ENCODE measurements at places on chromosomes 7 and 10.

GRCh38 chr7:155265961-155266360 is 31.7 kb upstream of the INSIG1 start:
- no peak for DNase-seq

DNA sequence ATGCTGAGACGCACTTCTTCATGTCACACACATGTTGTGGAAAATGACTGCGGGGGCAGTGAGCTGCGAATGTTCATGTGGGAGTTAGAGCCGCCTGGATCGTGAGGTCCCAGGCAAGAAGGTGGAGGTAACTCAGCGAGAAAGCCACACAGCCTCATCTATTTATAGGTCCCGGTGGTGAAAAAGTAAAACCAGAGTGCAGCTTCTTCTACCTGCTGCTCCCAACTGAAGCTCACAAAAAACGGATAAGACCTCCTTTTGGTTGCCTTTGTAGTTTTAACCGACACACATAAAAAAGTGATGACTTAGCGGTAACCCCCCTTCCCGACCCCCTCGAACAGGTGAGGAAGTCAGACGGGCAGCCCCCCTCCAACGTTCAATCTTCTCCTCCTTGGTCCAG is 276.9 kb downstream of the GATA3 start:
- no peak for DNase-seq

DNA sequence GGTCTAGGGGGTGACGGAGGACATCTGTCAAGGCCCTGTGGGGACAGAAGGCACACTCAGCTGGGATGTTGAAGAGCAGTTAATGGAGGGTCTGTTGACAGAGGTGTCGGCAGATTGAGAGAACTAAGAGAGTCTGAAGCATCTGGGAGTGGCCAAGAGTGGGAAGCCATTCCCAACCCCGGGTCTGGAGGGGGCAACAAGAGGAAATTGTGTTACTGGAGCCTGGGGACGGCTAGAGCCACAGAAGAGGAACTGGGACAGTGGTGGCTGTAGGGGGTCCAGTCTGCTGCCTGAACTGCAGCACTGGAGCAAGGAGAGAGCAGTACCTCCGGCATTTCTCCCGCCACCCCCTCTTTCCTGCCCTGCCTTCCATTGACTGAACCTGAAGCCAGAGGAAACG is 136.6 kb downstream of the CHN2 start:
- no peak for DNase-seq

GRCh38 chr10:29063806-29064644 is 224.8 kb upstream of the LYZL1 start:
- no peak for DNase-seq

DNA sequence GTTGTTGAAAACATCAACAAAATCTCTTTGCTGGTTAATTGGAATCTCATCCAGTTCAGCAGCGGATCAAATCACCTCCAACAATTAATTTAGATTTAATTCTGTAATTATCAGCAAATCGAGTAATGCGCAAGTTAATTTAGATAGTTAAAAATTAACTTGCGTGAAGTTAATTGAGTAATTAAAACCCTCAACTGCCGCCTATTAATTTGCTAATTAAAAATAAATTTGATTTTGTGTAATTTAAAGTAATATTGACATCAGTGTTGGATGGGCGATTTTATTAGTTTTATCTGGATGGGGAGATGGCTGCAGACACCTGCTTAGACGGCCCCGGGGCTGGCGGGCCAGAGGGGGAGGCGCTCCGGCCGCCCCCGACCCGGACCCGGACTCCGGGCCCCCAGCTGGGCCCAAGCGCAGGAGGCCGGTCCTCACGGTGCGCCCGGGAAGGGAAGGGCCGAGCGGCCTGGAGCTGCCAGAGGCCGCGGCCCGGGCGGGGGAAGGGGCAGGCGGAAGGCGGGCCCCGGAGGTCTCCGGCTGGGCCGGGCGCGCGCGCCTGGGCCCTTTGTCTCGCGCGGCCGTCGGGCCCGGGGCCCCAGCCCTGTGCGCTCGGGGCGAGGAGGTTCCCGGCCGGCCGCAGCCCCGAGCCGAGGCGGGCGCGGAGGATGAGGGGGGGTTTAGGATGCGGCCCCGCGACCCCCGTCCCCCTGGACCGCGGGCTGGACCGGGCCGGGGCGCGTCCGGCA is 3.3 kb upstream of the UNCX start:
- DNase-seq = no peak

DNA sequence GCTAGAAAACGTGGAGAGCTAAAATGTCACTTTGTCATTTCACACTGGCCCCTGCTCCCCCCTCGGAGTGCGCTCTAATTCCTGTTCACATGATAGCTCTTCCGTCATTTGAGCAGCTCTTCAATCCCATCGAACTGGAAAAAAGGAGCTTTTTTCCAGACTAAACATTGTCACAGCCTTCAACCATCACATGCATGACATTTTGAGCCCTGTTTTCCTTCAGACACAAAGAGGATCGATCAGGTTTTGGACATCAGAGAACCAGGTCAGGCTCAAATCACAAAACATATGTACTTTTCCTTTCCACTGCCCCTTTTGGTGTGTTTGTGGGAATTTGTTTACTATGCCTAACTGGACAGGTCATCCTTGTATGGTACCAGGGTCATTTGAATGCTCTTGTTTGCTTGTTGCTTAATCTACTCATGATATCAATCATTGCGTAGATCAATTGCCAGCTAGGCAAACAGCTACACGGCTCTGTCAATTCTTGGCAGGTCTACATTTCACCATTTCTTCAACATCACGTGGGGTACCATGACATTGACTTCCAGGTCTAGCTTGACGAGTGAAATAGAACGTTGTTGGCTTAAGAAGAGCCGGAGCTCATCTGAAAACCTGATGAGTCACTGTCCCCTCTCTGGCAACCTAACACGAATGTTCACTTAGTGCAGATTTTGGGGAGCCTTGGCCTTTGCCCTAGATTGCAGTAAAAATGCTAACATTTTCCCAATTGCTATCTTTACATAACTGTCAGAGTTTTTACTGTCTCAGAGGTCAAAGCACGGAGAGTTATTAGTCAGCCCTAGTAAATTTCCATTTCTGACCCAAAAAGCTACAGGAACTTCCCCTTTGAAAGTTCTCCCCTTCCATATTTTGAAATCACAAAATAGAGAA is 87.3 kb downstream of the LYZL2 start:
- no peak for DNase-seq

DNA sequence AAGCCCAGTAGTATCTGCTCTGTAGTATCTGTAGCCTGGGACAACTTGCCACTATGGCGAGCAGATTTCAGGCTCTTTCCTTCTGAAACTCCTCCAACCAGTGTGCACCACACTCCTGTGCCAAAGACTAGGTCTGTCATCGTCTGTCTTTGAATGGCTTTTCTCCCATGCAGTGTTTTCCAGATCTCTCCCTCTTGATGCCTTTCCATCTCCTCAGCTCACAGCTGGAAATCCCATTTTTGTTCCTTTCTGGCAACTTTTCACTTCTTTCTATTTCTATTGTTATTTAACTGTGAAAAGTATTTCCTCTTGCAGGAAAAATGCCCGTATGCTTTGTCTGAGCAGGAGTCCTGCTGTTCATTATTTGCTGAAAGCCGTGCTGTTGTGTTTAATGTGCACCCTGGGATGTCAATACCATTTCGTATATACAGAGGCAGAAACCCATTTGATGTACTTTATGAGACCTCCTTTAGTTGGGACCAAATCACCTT is 373.7 kb downstream of the PHTF2 start:
- no peak for DNase-seq

- DNase-seq = no peak
These were observed 55.9 kb downstream of the DLD start for GRCh38 chr7:107946881-107947280.

- DNase-seq = no peak
These were observed 43.2 kb upstream of the GDF10 start for GRCh38 chr10:47256751-47257336.

DNA sequence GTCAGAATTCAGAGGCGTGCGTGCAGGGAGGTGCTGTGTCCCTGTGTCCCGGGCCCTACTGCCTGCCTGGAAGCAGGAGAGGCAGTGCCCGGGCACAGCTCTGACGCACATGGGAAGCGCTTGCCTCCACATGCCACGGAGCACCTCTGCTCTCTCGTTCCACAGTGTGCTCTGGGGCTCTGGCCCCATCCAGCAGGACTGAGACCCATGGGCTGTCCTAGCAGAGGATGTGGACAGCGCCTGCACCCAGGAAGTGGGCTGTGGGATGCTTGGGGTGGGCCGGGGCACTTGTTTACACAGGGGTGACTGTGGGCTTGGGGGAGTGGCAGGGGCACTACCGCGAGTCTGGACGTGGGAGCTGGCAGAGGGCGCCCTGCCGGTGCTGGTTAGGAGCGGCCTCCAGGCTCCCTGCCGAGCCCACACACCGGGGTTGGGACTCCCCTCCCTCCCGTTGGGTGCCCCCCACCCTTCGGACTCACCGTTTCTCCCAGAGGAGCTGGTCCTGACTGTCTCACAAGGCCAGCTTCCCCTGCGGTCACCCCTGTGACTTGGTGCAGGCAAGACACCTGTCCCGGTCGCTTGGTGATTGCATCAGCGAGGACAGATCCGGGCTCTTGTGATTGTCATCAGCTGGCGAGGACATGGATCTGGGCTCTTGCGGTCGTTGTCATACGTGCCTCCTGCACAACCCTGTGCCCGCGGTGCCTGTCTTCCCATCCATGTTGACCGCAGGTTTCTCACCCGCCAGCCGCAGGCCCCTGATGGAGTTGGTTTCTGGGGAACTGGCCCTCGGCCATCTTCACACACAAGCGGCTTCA is 83.1 kb downstream of the NKX6-2 start:
- no peak for DNase-seq

DNA sequence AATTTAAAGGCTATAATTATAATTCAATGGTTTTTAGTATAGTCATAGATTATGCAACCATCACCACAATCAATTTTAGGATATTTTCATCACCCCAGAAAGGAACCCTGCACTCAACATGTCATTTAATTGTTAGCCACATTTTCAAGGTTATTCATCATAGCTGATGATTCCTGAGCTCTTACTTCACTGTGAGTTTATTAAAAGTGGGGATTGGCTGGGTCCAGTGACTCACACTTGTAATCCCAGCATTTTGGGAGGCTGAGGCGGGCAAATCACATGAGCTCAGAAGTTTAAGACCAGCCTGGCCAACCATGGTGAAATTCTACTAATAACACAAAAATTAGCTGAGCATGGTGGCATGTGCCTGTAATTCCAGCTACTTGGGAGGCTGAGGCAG is 787 bp downstream of the CCL26 start:
- DNase-seq = no peak

- no peak for DNase-seq
These were observed 34.0 kb downstream of the C7orf25 start for GRCh38 chr7:42877862-42878261.

- no peak for DNase-seq
These were observed 104.6 kb downstream of the FOXP2 start for GRCh38 chr7:114519240-114519639.

- peak; percentile 2 for DNase-seq
These were observed 97.4 kb upstream of the BMPER start for GRCh38 chr7:33807779-33808482.

DNA sequence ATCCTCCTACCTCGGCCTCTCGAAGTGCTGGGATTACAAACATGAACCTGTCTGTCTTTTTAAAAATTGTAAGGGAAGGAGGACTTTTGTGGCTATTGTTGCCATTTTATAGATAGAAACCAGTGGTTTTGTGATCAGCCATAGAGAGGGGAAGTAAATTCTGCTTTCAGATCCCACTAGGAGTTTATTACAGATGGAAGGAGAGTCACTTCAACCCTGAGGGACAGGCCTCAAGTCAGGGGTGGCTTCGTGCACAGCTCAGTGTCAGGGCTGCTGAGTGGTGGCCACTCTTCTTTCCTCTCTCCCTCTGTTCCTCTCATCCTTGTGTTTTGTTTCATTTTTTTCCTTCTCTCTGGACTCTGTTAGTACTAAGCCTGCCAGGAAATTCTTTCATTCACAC is 60.8 kb downstream of the OGDH start:
- DNase-seq = no peak

DNA sequence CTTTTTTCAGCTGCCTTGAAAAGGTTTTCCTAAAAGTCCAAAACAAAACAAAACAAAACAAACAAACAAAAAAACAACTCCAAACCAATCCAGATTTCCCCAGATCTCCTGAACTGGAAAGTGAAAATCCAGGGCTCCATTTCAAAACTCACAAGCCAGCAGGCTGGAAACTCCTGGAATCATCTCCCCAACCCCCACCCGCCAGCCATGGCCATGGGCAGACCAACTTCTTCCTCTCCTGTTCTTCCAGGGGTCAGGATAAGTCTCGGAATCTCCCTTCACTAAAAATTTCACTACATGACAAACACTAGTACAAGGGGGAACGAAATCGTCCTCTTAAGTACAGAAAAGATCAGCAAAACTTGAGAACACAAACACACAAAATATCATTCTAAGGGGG is 40.4 kb downstream of the GNA12 start:
- DNase-seq = no peak

GRCh38 chr7:141097430-141097829 is 23.6 kb downstream of the TMEM178B start:
- no peak for DNase-seq

GRCh38 chr10:30557884-30558283 is 71.7 kb downstream of the LYZL2 start:
- DNase-seq = no peak

GRCh38 chr10:125217990-125218675 is 57.8 kb upstream of the CTBP2 start:
- DNase-seq = no peak

DNA sequence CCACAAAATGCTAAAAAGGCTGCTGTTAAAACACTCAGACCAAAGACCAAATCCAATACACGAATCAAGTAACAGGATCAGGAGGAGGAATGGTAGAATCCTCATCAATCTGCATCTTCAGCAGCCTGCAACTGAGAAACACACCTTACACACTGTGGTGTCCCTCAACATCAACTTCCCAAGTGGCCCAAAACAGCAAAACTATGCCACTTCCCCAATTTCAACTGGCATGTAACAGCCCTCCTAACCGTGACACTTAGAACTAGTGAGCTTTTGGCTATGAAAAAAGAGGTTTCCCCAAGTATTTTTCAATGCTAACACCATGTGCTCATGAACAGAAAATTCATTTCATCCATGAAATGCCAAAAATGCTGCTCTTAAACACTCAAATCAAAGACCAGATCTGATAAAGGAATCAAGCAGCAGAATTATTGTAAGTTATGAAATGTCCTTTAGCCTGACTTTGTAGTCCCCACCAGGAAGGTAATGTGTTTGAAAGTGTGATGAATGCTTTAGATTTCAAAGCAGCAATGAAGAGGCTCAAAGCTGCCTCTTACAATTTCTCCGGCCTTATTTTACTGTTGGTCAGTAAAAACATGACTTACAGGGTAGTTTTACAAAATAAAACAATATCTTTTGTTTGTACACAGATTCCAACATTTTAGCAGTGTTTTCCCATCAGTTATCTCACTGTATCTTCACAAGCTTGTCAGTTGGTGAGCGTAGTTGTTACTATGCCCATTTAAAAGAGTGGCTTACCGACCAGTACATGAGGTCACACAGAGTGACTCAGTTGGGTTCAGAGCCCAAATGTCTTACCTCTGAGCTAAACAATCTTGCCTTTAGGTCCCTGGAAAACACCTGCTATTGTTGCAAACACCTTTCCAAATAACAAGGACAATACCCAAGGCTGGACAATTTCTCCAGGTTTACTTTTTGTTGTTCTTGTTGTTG is 65.7 kb upstream of the ASAH2 start:
- DNase-seq = no peak

- DNase-seq = no peak
These were observed 96.6 kb upstream of the RNF32 start for GRCh38 chr7:156543699-156544598.
